ENCODE measurements at places on chromosomes 16 and 17. TPM values are rescaled to one million over a fixed set of nuclear protein-coding genes. Genes with fewer than 3 reads are reported as not detected.

The XAF1 gene
- 45.8 TPM for total RNA-seq

The KRTAP2-3 gene
- total RNA-seq, result 0.32 TPM

The STX1B gene
- 2.2 TPM for total RNA-seq

The GP1BA gene
- total RNA-seq, result not detected

The PTGES3L gene
- 1.3 TPM for total RNA-seq

The TBC1D3 gene
- total RNA-seq, result not detected

The MT1F gene
- total RNA-seq, result not detected

The CORO1A gene
- total RNA-seq, result 3.5 TPM

DNA sequence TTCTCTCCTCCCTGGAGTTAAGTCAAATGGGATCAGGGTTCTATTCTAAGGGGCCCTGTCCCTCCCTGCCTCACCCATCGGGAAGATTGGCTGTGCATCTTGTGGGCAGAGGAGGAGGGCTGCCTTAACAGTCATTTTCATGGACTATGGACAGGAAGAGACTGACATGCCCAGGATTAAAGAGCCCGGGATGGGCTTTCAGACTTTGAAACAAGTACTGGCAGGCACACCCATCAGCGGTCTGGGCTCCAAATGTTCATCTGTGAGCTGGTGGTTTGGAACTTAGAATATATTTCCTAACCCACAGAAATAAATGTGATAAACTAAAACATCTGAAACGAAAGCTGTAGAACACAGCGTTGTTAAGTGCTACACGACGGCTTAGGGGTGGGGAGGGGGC is 6.5 kb downstream of the SLC6A4 start:
- no peak for DNase-seq

DNA sequence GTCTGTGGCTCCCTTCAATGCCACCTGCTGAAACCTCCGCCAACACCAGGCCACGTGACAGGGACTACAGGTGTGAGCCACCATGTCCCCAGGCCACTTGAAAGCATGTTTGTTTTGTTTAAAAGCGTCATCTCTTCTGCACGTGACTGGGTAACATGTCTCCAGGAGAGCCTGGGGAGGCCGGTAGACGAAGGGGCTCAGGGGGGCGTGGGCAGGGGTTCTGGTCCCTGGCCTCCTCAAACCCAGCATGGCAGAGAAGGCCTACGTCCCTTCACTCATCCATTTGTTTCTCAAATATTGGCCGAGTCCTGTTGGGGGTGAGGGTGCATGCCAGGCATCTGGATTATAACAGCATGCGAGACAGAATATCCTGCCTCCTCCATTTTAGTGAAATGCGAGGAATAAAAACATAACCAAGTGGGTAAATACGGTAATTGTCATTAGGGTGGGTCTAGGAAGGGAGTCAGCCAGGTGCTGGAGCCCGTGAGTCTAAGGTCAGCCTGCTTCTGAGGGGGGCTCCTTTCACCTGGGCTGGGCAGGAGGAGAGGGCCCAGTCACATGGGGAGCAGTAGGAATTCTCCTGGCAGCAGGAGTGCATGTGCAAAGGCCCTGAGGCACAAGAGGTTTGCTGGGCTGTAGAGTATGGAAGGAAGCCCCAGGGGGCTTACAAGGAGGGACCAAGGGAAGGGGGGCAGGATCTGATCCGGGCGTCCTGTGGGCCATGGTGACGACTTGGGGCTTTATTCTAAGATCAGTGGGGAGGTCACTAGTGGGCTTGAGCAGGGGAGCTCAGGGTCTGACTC is 26.8 kb upstream of the CIBAR2 start:
- no peak for DNase-seq

- DNase-seq, result peak; percentile 95
Observed at GRCh38 chr16:67191995-67192681, at the start of gene E2F4. E2F4 (plus strand) TSS chr16:67192155; CDS start chr16:67192228, 73 bp downstream.

GRCh38 chr17:80372922-80373570 is 41.9 kb upstream of the ENDOV start:
- no peak for DNase-seq

- peak; percentile 90 for DNase-seq
Observed at GRCh38 chr17:78925662-78926555, 722 bp upstream of the TIMP2 start.

DNA sequence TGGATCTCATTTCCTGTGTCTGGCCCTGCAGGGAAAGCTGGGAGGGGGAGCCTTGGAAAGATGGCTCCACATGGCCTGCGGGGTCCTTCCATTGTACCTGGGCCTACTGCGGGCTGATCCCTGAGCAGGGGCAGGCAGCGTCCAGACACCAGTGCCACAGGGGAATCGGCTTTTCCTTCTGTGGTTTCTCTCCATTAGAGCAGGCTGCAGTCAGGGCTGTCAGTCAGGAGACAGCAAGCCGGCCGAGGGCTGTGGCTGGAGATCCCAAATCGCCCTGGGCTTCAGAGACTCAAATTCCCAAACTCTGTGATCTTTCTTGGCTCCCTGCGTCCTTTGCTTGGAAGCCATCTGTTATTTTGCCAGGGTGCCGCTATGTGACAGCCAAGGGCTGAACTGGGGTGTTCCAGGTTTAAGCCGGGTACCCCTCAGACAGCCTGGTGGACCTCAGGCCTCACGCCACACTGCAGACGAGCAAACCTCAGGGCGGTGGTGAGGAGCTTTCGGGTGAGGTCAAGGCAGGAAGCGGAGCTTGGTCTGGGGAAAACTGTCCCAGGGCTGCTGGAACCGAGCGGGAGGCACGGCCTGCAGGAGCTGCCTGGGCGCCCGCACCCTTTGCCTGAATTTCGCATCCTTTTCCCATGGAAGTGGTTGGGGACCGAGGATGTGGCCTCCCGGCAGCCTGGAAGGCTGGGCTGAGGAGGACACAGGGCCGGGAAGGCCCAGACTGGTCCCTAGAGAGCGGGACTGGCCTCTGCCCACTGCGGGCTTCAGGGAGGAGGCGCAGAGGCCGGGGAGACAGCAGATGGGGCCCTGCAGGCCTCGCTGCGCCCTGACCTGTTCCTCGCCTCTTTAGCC is 1.5 kb upstream of the CPNE7 start:
- DNase-seq, result no peak

DNA sequence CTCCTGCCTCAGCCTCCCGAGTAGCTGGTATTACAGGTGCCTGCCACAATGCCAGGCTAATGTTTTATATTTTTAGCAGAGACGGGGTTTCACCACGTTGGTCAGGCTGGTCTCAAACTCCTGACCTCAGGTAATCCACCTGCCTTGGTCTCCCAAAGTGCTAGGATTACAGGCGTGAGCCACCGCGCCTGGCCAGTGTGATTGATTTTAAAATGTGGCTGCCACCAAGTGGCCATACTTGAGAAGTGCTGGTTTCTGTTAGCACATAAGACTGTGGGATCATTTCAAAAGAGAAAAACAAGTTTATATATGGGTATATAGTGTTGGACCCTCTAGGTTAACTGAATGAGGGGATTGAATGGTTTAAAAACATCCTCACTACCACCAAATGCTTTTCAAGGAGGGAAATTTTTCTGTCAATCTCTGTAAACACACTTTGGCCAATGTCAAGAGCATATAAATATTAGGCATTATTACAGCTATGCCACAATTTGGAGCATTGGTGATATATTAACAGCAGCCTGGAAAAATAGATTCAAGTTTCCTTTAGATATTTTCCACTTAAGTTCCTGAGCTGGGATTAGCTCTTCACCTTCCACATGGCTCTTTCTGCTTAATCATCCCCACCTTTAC is 13.5 kb upstream of the DHRS13 start:
- peak; percentile 53 for DNase-seq

DNA sequence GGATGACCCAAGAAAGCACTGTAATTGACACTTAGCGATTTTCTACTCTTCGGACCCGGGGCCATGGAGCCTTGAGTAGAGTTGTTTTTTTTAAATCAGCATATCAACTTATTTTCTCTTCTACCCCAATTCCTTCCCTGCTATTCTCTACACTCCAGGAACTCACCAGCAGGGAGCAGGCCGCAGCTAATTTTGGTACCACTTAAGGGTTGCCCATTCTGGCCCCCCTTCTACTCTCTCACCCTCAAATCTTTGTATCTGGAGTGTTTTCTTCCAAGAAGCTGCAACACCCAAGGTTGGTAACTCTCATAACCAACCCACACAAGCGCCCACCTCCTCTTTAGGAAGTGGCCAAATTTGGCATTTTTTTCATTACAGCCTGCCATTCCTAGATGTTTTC is 5.5 kb upstream of the ERAL1 start:
- peak; percentile 7 for DNase-seq

DNA sequence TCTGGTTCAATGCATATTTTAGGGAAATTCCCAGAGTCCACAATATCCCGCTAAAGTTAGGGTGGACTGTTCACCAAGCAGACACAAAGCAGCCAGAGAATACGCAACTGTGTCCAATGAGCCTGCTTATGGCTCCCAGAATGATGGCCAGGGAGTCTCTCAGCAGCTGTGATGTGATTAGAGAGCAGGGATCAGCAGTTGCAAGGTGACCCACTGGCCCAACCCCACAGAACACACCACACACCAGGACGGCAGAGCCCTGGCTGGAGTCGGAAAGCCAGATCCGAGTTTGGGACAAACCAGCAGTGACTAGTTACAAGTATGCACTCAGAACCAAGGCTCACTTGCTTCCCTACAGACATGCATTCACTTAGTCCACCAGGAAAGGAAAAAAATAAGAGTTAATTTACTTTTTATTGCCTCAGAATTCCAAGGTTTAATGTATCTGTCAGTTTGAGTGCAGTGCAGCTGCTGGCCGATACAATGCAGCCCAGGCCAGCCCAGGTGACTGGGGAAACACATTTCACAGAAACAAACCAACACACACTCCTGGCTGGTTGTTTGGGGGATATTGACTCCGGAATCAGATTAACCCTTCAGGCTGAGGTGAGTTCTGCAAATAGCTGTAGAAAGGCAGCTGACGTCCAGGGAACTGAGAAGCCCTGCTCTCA is 121.7 kb downstream of the HIC1 start:
- peak; percentile 75 for DNase-seq

DNA sequence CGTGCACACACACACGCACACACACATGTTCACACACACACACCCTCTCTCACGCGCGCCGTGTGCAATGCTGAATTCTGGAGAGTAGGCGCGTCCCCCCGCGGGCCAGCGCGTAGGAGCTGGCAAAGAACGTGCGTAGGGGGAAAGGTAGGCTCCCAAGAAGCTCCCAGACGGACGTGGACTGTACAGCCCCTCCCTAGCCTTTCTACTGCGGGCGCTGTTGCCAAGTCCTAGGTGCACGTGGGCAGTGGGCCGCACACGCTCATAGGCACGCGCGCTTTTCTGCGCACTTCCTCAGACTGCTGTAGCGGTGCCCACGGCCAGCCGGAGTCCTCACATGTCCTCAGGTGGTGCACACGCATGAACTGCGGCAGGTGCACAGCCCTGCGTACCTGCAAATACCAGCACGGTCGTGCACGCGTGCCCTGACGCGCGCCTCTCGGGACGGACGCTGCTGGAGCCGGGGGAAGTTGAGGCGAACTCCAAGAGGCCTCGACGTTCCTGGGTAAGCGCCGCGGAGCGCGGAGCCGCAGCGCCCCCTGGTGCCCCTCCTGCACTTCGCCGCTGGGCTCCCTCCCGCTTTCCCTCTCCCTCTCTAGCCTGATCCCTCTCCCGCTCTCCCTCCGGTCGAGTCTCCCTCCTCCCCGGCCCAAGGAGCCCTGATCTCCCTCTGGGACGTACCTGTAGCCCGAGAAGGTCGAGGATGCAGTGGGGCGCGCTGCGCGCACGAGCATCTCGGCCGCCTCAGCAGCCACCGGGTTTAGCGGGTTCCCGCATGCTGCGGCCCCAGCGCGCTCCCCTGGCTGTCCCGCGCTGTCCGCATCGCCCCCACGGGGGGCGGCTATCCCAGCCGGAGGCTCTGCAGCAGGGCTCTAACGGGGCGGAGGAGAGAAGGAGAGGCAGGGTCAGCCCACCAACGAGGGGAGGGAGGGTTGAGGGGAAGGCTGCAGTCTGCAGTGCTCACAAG is 749 bp downstream of the GRIN2A start:
- DNase-seq, result peak; percentile 50

DNA sequence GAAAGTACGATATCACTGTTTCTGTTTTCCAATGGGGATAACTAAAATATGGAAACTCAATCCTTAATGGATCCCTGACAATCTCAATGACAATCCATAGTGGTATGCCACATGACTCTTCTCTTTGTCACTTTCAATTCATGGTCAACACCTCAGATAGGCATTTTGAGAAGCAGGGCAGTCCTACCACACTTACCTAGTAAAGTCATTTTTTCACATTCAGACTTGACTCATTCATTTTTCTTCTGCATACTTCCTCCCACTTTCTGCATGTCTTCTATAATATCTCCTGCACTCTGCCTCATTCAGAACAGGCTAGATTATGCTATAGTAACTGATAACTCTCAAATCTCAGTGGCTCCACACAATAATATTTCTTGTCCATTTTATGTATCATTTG is 117.5 kb downstream of the FTO start:
- peak; percentile 19 for DNase-seq

GRCh38 chr16:75017670-75018525 is 19.1 kb downstream of the ZNRF1 start:
- no peak for DNase-seq

GRCh38 chr16:82358606-82359221 is 188.7 kb upstream of the MPHOSPH6 start:
- DNase-seq, result no peak

- DNase-seq, result no peak
Observed at GRCh38 chr16:83819361-83819760, 11.6 kb downstream of the HSBP1 start.

DNA sequence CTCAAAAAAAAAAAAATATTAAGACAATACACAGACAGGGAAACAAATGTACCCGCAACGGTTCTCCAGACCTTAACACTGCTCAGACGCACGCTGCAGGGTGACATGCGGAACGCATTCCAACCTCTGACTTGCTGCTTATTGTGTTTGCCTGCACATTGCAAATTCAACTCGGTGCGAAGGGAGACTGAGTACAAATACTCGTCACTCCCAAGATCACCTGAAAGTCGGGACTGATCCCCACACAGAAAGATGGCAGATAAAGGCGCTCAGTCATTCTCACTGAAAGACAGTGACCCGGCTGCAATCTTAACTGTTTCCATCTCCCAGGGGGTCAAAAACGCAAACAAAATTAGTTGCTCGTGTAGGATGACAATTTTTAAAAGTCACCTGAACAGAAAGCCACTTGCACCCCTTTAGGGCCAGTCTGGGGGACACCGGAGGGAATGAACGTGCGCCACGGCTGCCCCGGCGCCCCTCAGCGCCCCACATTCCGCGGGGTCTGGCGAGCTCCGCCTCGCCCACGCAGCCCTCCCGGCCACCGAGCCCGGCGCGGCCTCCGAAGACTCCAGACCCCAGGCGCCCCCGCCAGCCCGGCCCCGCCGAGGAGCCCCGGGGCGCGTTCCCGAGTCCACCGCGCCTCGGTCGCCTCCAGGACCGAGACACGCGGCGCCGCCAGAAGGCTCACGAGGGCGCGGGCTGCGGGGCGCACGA is 589 bp downstream of the CLCN7 start:
- DNase-seq, result no peak

- no peak for DNase-seq
Observed at GRCh38 chr17:72833128-72833765, 259.2 kb downstream of the SLC39A11 start.
